ENCODE measurements at places on chromosomes 6 and 20.

GRCh38 chr20:64038224-64038564, 2.2 kb downstream of the C20orf204 start:
- no peak for DNase-seq

DNA sequence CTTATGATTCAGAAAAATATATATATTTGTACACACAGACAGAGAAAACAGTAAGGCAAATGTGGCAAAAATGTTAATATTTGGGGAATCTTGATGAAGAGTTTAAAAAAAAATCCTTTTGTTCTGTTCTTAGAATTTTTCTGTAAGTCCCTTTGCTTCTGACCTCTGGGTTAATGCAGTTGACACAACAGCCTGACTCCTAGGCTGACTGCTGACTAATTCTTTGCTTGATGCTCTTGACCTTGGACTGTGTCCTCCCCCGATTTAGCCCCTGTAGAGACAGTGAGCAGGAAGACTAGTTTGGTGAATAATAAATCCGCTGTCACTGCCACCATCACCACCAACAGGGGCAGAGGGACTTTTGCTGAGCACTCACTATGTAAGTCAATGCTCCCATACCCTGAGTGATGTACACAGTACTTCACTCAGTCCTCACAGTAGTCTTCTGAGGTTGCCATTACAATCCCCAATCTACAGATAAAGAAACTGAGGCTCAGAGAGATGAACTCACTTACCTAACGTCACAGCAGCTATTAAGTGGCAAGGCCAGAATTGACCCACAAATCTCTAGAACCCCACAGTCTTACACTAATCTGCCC, 71.7 kb downstream of the SNX5 start:
- no peak for DNase-seq

- no peak for DNase-seq
Observed at GRCh38 chr20:24503352-24503931, 34.0 kb downstream of the SYNDIG1 start.

GRCh38 chr6:154638369-154638768, 94.8 kb upstream of the SCAF8 start:
- no peak for DNase-seq

DNA sequence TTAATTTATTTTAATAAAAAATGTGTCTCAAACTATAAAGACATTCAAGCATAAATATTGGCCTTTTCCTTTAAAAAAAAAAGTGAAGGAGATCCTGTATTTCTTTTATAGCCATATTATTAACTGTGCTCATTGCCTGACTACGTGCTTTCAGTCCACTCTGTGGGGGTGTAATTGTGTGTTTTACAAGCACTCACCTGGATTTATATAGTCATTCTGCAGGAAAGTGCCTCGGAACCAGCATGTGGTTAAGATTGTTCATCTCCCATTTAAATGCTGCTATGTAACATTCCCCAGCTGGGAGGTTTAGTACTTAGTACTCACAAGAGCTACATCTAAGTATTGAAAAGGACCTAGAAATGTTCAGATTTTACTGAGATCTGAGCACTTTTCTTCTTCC, 47.9 kb upstream of the SLC22A16 start:
- DNase-seq: no peak

DNA sequence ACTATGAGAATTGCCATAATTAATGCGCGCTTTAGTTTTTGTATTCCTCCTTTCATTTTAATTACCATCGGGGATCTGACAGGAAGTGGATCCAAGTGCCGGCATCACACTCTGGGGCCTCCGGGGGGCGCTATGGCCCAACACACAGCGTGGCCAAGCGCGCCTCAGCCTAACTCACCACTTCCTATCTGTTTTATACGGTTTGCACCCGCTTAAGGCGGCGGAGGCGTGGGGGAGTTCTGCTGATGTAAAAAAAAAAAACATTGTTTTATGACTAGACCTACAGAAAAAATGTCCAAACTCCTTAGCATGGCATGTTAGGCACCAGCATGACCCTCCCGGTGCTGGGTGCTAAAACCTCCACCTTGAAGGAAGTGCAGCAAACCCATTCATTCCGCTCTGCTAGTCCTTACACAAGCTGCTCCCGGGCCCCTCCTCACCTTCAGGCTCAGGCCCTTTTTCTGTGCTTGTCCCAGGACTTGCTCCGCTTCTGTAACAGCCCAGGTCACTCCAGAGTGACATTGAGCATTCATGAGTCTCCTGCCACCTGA, 4.5 kb upstream of the EBF4 start:
- no peak for DNase-seq

DNA sequence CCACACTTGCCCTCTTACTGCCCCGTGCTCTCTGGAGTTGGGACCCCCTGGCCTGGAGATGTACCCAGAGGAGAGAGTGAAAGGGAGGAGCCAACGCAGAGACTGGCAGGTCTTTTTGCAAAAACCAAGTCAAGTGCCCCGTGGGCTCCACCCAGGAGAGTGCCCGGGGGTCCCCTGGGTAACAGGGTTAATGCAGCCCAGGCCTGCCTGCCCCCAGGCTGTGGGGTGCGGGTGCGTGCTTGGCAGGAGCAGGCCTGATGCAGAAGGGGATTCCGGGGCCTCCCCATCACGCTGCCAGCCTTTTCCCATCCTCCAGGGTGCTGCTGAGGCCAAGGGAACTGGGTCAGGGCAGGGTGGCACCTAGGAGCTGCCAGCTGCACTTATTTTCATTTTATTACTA, 184.4 kb downstream of the ERMARD start:
- no peak for DNase-seq

DNA sequence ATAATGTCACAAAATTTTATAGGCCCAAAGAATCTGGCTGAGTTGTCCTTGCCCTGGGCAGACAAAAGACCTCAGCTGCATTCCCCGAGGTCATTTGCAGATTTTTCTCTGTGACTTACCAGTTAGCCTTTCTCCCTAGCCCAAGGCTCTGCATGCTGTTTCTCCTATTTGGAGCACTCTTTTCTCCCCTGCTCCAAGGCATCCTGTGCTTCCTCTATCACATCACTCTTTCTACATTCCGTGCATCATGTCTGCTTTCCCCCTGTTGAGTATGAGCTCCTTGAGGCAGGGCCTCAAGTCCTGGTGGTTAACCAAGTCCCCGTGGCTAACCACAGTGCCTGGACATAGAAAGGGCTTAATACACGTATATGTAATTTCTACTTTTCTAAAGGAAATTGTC, 593 bp upstream of the GSTA3 start:
- no peak for DNase-seq

DNA sequence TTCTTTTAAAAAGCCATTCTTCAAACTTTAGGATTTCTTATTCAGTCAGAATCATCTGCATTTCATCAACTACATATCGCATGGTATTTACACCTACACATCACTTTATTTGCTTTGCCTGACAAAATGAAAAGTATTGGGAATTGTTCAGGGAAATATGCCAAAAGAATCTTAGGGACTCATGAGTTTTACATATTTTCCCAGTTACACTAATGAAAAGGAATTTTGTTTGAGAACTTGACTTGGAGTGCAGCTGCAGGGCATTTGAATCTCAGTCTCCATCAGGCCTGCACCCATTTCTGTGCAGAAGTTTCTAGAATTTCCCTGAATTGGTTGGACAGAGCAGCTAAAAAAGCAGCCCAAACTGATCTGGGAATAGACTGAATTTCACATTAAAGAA, 65.3 kb downstream of the MTHFD1L start:
- DNase-seq: no peak

GRCh38 chr20:813390-813789, 20.1 kb upstream of the FAM110A start:
- DNase-seq: no peak

DNA sequence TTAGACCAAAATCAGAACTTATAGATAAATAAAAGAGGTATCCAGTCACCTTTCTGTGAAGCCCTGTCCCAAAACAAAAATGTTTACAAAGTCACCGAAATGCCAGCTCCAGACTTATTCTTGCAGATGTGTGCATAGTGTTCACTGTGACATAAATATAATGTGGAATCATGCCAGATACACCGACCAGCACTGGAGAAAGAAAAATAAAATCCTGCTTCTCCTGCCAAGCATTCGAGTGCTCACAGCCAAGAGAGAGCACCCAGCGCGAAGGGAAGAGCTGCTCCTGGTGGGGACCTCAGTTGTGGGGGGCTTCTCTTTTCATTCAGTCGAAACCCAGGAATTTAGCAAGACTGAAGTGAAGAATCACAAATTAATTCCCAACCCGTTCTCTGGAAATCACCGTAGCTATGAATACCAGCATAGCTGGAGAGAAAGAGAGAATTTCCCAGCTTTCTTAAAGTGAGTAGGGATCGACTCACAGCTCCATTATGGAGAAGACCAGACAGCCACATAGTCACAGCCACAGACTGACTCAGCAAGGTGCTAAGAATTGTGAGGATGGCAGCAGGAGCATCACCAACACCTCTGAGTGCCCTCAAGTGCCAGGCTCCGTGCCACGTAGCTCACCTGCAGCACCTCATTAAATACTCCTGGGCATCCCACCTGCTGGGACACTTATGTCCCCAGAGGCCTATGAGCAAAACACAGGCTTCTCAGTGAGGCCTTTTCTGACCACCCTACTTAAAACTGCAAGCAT, 33.2 kb downstream of the BFSP1 start:
- DNase-seq: no peak

GRCh38 chr6:39214846-39215639, 14.2 kb downstream of the KCNK5 start:
- DNase-seq: no peak

DNA sequence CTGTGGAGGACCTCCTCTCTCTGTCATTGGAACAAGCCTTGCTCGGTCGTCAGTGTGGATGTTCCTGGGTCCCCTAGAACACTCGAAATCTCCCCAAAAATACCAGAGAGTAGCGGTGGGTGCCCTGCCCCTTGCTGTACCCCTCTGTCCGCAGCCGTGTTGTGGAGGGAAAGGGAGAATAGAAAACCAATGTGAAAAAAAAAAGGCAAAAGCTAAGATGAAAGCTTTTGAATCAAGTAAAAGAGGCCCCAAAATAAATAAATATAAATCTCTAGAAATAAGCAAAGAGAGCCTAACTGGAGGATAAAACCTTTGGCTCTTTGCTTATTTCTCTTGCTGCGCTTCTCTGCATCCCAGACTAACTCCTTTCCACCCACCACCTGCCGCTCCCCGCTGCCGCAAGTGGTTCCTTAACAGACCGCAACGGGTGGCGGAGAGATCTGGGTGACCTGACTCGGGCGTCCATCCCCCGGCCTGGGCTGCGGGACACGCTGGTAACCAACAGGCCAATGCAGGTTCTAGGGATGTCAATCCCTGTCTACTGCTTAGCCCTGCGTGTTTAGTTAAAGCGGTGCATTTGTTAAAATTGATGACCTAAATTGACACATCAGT, 110.0 kb downstream of the GPX5 start:
- DNase-seq: no peak

DNA sequence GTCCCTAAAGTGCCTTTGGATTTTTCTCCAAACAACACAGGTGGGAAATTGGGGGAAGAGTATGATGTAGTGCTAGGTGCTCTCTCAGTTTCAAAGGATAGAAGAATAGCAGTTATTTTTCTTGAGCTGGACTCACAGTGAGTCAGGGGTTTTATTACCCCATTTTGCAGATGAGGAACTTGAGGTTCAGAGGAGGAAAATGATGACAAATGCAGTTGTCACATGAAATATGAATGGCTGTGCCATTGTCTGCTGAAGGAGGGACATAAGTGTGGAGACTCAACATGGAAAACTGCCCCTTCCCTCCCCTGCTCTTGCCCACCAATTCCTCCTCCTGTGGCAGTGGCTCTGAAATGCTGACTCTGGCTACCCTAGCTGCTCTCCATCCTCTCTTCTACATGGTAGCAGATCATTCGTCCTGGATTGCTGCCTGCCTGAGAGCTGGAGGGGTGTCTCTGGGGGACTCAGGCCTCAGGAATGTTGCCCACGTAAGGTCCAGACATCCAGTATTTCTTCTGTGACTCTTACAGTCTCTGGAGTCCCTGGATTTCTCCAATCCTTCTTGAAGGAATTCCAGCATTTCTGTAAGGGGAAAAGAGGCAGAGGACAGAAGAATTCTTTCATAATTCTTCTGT, 37.6 kb upstream of the EPB41L1 start:
- no peak for DNase-seq

GRCh38 chr6:132179955-132180354, 221.3 kb downstream of the MOXD1 start:
- no peak for DNase-seq

DNA sequence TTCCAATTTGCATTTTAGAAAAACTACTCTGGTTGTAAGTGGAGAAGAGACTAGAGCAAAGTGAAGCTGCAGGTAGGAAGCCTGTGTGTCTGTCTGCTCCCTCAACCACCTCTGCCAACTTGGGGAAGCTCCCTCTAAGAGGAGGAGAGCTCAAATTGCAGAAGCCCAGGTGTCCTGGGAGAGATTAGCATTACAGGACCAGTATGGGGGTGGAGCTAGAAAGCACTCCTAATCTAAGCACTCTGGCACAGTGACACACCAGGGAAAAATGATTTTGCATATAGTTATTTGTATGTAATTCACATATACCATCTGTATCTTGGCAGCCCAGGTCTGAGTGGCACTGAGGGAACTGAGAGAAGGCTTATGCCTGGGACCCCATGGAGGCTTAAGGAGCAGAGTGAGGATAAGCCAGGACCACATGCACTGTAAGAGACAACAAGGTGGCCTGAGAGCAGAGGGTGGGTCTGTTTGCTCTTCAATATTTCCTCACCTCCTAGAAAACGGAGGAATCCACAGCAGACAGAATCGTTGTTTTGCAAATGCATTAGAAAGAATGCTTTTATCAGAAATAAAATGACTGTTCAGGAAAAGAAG, 13.6 kb downstream of the GSTA2 start:
- DNase-seq: no peak

- no peak for DNase-seq
Observed at GRCh38 chr6:143039548-143039947, 21.1 kb upstream of the AIG1 start.

- no peak for DNase-seq
Observed at GRCh38 chr20:34337544-34337943, 25.5 kb upstream of the ITCH start.

DNA sequence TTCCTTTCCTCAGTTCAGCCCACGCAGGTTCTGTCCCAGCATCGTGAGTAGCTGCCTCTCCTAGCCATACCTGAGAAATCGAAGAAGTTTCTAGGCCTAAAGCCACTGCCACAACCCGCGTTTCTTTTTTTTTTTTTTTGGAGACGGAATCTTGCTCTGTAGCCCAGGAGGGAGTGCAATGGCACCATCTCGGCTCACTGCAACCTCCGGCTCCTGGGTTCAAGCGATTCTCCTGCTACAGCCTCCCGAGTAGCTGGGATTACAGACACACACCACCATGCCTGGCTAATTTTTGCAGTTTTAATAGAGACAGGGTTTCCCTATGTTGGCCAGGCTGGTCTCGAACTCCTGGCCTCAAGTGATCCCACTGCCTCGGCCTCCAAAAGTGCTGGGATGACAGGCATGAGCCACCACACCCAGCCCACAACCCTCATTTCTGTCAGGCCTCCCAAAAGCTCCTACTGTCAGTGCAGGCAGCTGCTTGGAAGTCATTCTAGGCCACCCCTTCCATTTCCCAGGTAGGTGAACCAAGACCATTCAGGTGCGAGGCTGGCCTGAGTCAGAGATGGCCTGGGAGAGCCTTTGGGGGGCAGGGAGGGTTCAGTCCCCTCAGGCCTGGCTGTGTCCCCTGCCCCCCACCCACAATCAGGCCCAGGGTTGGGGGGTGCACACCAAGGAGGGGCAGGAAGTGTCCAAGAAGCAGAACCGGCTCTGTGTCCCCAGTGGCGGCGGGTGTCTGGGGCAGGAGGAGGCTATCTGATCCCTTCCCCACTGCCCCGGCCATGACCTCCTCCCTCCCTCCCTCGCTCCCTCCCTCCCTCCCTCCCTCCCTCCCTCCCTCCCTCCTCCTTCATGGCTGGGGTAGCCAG, 47.2 kb downstream of the NOL4L start:
- DNase-seq: no peak

GRCh38 chr20:58891718-58892140, 39.2 kb downstream of the GNAS start:
- DNase-seq: no peak
